Astrocyte (in vitro differentiated cells and primary cell): ENCODE measurements at places on chromosomes 3 and 15.
A peak's percentile ranks its signal among the peaks of the same experiment; 100 is the strongest.

- DNase-seq = no peak
Observed at GRCh38 chr15:38283010-38283409, 30.4 kb downstream of the SPRED1 start.

GRCh38 chr3:115239717-115240116 is 92.6 kb upstream of the ZBTB20 start:
- peak; percentile 99 for DNase-seq

DNA sequence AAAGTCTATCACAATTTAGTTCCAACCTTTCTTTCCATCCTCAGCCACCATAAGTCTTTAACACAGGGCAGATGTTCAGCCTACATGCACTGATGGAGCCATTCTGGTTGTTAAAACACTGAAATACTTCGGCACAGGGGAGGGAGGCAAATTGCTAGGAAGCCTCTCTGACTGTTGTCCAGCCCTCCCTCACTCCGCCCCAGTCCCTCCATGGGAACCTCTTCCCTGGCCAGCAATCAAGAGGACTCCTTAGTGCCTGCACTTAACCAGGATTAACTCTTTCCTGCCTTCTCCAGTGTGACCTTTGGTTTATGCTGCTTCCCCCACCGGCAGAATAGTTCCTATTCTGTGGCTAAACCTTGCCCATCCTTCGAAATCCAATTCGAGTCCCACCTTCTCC is 47.0 kb upstream of the USP3 start:
- DNase-seq = no peak

DNA sequence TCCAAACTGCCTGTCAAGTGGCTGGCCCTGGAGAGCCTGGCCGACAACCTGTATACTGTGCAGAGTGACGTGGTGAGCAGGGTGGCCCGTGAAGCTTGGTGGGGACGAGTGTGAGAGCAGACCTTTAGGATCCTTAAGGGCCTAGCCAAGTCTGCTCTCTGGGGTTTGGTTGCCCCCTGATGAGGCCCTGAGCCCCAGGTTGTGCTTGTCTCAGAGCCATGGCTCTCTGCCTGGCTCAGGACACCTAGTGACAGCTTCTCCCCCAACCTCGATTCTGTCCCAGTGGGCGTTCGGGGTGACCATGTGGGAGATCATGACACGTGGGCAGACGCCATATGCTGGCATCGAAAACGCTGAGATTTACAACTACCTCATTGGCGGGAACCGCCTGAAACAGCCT is 14.4 kb downstream of the TYRO3 start:
- DNase-seq = no peak

- peak; percentile 8 for DNase-seq
Observed at GRCh38 chr3:118938183-118938961, 96.3 kb downstream of the IGSF11 start.

- no peak for DNase-seq
Observed at GRCh38 chr15:58576657-58577056, 144.9 kb downstream of the LIPC start.

GRCh38 chr3:127791221-127791913 is 30.9 kb downstream of the MGLL start:
- DNase-seq = peak; percentile 53

DNA sequence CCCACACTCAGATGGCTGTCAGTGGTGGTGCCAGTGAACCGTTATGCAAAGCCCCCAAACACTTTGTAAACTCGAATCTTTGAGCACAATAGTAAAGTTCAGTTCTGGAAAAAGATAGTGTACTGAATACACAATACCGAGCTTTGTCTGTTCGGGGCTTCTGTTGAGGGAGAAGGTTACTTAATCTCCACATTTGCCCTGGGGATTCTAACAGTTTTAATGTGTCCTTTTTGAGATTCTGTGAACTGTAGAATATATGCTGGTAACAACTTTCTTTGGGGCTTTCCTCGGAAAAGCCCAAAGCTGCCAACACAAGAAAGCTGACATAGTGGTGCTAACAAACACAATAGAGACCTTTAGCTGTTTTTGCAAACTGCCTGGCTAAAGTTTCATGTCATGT is 686.5 kb downstream of the ROBO1 start:
- no peak for DNase-seq

DNA sequence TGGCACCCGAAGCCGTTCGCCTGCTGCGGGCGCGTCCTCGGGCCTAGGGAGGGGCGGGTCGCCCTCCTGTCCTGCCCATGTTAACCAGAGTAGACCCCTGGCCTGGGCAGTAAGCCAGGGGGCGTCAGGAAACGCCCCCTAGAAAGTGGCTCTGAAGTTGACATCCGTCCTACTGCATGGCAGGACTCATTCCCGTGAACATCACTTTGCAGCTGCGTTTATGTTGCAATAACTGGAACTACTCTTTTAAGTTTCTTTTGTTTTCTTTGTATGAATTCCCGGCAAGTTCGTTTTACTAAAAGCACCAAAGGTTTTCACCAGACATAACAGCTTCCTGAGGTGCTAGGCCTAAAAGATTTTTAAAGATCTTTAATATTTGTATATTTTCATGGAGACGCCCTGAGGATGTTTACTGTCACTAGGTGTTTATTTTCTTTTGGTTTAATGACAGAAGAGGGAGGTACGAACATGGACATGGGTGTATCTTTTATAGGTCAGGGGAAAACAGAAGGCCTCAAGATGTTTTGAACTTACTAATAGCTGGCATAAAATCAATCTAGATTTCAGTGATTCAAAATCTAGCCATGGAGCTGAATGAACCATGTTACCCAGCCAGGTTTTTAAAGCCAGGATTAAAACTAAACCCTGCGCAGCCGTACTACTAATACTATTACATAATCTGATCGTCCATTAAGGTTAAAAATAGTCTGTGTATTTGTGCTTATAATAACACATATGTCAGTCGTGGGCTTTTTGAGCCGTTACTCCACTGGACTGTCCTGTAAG is 1.0 kb downstream of the C15orf61 start:
- DNase-seq = peak; percentile 39

DNA sequence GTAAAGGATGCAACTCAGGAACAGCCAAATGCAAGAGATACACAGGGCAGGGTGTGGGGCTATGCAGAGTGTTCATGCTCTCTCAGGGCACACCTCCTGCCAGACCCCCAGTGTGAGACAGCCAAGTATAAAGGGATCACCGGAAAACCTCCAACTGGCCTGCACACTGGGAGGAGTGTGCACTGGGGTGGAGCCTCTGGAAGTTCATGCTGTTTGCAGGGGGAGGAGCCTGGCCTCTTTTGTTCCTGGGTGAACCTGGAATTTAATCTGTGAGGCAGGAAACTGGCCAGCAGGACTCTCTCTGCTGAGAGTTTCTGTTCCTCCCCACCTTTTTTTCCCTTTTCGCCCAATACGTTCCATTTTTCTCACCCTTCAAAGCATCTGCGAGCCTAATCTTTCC is 204.1 kb downstream of the WNT5A start:
- DNase-seq = no peak

DNA sequence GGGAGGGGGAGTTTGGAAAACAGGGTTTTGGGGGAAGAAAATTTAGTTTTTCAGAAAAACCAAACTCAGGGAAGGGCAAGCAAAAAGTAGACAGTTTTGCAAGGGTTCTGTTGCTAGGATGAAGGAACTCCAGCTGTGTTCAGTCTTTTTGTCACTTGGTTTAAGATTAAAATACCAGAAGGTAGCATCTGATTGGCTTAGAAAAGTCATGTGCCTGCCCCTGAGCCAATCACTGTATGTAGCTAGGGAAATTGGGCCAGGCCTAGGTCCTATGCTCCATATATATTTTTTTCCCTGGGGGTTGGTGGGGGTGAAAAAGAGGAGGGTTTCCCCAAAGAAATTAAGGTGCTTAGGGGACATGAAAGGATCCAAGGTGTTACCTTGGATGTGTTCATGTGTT is 24.3 kb downstream of the CLDN11 start:
- DNase-seq = no peak

DNA sequence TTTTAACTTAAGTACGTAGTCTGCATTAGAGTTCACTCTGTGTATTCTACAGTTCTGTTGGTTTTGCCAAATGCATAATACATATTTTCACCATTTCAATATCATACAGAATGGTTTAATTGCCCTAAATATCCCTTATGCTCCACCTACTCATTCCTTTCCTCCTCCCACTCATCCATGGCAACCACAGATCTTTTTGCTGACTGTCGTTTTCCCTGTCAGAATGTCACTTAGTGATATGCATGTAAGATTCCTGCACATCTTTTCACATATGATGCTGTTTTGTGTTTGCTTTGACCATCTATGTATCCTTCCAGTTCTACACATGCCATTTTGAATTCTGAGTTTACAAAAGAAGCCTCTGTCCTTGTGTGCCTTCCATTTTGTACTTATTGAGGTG is 36.7 kb downstream of the EPHA3 start:
- no peak for DNase-seq

- peak; percentile 78 for DNase-seq
Observed at GRCh38 chr3:105495021-105495420, 128.3 kb downstream of the ALCAM start.

GRCh38 chr3:169864270-169864669 is 5.5 kb downstream of the LRRC31 start:
- DNase-seq = no peak

DNA sequence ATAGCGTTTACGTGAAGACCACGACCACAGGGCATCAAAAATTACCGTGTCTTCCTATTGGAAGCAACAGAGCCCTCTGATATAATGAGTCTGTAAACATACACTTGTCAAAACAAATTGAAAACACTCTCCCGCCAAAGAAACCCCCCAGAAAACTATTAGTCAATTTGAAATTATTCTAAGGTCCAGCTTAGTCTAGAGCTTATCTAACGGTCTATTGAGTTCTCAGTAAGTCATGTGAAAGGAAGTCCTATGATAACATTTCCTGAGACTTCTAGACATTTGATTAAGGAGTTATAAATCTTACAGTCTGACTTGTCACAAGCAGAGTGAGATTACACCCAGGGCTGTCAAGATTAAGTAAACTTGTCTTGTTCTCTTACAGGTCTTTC is 356.3 kb downstream of the FOXP1 start:
- no peak for DNase-seq

- no peak for DNase-seq
Observed at GRCh38 chr3:93992207-93992606, 12.3 kb downstream of the ARL13B start.

- DNase-seq = no peak
Observed at GRCh38 chr15:58755956-58756355, 6.4 kb upstream of the ADAM10 start.
